Hindlimb muscle (tissue), 1 donor: ENCODE measurements at places on chromosomes 1 and 21. TPM values are rescaled to one million over a fixed set of nuclear protein-coding genes. Genes with fewer than 3 reads are reported as not detected.

The S100A7A gene
- not detected for polyA plus RNA-seq

DNA sequence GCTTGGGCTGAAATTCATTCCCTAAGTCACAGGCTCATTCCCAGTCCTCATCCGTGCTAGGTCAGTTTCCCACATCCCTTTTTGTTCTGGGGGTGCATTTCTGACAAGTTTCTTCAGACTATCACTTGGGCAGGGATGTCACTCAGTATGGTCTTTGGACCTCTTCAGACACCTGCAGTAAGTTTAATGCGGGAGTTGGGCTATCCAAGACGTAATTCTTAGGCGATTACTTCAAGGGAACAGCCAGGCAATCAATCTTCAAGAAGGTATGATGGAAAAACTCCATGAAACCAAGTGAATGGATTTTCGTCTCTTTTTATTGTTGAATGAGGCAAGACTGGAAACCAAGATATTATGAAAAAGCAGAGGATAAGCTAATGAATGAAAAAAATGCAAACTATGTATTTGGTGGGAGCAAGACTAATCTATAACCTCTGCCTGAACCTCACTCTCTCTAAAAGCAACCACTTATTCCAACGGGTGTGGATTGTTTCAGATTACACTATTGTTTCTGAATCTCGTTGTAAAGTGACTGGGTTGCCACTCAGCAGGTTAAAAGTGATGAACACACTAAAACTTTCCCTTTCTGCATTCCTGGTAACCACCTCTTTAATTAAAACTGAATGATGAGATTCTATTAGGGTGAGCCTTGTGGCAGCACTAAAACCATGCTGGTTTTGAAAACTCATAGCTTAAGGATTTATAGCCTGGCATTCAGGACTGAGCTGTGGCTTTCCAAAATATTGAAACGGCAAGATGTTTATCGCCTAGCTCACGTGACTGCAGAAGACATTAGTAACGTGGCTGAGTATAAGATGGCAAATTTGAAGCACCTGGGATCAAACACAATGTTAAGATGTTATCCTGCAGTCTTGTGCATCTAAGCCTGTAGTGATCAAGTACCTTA lies 1.1 kb downstream of the RASAL2 start:
- DNase-seq: no peak

DNA sequence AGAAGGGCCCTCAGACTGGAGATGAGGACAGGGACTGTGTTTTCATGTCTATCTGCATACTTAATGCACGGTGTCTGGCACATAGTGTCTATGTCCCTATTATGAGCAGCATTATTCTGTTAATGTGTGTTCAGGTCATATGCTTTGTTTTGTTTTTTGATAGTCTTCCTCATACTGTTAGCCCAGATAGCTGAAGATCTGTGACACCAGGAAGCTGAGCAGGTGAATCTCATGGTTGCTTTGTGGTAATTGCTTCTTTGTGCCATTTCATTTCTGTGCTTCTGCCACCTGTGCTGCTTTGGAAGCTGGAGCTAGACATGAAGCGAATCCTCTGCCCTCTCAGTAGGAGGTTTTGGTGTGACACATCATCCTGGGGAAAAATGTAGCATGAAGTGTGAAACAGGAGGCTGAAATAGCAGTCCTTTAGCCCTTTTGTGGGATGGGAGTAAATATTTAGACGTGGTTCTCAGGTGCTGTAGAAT lies 15.8 kb downstream of the SMAP2 start:
- no peak for DNase-seq

- no peak for DNase-seq
Measured at GRCh38 chr1:26391450-26391849, 18.9 kb upstream of the ZNF683 start.

DNA sequence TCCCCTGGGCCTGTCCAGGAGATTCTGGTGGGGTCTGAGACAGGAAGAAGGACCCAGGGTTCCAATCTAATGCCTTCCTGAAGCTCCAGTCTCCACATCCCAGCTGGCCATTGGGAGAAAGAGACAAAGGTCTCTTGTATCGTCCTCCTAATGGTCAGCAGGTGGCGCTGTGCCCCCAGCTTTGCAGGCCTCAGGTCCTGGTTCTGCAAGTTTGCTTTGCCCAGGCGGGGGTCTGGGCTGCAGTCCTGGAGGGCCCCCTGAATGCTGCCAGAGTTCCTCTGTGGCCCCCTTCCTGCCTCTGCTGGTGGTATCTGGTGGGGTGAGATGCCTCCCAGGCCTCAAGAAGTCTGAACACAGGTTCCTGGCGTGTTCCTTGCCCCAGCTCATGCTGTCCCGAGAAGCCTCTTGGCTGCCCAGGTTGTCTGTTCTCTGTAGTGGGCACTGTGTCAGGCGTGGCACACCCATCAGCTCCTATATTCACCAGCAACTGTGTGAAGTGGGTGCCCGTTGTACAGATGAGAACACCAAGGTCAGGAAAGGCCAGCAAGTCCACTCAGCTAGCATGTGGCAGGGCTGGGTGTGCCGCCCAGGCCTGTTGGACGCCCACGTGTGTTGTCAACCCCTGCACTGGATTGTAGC lies 33.8 kb upstream of the CSF3R start:
- peak; percentile 28 for DNase-seq

- DNase-seq: peak; percentile 36
Measured at GRCh38 chr1:10507111-10507879, 32.5 kb downstream of the PEX14 start.
